ENCODE measurements at places on chromosomes 7 and 10.

DNA sequence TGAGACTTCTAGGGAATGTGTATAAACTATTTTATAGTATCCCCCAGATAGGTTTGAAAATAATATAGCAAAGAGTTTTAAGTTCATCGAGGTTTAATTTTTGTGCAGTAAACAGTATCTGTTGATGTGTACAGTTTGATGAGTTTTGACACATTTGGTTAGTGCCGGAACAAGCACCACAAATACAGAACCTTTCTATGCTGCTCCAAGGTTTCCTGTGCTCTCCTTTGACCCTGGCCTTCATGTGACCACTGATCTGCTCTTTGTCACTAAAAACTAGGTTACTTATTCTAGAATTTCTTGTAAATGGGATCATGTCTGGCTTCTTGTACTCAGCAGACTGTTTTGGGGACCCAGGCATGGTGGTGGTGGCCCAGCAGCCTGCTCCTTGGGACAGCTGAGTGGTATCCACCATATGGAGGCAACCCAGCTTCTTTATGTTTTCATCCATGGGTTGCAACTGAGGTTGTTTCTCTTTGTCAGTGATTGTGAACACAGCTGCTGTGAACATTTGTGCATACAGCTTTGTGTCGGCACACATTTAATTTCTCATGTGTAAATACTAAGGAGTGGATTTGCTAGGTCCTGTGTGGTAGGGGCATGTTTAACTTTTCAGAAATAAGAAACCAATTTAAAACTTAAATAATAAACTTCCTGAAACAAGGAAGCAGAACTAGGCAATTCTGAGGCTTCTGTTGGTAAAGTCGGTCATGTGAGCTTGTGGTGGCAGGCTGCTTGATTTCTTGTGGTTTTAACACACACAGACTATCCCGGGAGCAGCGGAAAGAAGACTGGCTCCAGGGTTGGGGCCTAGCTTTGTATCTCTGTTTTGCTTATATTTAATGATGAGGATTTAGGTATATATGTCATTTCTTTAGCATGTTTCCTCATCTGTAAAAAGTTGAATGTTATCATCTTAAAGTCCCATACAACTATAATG lies 219.4 kb downstream of the ABCA13 start:
- peak; percentile 19 for DNase-seq

DNA sequence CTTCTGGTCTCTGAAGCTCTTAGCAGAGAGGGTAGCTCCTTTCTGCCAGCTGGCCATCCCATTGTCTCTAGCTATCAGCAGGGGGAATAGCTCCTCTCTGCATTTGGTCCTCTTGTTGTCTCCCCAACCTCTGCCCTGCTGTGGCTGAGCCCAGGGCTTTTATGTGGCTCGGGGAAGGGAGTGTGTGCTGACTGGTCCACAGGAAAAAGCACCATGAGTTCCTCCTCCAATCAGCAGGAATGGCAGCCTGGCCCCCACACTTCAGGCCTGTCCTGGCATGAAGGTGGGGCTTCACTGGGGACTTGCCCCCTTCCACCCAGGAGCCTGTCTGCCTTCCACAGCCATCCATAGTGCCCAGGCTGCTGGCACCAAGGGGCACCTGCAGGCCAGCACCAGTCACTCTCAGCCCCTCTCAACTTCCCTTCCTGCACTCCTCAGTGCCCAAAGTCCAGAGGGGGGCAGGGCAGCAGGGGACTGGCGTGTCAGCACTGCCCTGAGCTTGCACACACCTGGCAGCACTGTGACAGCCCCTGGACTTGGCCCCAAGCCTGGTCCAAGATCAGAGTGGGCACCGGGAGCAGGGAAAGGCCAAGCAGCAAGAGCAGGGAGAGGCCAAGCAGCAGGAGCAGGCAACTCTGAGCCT lies 36.2 kb downstream of the NOLC1 start:
- no peak for DNase-seq

- DNase-seq = no peak
Measured at GRCh38 chr10:91520661-91521060, 110.5 kb downstream of the HECTD2 start.

- DNase-seq = no peak
Measured at GRCh38 chr7:157497744-157498651, 161.2 kb downstream of the DNAJB6 start.

- DNase-seq = no peak
Measured at GRCh38 chr7:131932271-131932670, 375.8 kb upstream of the PODXL start.

- DNase-seq = no peak
Measured at GRCh38 chr10:104957178-104957841, 316.2 kb downstream of the SORCS3 start.

DNA sequence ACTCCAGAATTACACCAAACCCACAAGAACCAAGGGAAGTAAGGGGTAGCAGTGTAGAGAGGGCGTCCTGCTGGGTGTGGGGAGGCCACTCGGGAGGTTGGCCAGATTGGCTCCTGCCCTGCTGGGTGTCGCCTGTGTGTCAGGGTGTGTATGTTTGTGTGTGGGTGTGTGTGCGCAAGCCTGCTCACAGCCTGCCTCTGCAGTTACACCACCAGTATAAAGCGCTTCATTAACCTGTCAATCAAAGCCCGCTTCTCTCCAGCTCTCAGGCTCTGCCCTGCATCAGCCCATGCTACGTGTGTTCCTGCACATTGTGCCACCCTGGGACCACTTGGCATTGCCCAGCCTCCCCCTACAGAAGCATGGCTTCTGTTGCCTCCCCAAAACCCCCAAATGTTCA lies 83.3 kb upstream of the PAX2 start:
- DNase-seq = no peak

- no peak for DNase-seq
Measured at GRCh38 chr10:72616716-72617115, 9.2 kb downstream of the MICU1 start.

DNA sequence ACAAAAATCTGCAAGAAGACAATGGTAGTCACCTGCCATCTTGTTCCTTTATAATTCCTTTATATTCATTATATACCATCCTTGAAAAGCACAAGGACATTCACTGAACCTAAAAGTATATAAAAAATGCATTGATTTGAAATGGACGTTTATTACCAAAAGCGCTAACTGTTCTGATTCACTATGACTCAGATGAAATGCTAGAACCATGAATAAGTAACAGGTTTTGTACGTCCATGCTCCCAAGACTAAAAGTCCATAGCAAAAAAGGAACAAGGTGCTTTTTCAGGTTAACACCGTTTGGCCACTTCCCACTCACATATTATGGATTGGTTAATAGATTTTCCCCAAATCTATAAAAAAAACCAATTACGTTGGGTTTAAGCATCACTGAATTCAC lies 109.4 kb downstream of the PPP1R17 start:
- no peak for DNase-seq

- DNase-seq = no peak
Measured at GRCh38 chr10:9302140-9302746, 1247.8 kb downstream of the GATA3 start.

DNA sequence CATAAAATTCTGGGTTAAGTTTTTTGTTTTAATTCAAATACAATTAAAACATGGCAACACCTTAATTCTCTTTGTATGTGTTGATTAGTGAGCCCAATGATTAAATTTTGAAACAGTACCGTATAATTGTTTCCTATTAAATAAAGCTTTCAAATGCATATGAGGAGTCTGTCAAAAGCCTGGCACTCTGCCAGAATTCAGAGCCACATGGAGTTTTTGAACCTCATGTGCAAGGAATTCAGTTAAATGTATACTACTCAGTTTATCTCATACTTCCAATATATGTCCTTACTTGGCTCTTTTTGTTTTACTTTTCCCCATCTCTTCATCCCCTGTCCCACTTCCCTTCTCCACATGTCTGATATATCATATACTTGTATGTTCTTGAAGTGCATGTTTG lies 165.6 kb upstream of the FAM3C start:
- no peak for DNase-seq

- DNase-seq = no peak
Measured at GRCh38 chr10:44278837-44279324, 106.0 kb downstream of the CXCL12 start.

DNA sequence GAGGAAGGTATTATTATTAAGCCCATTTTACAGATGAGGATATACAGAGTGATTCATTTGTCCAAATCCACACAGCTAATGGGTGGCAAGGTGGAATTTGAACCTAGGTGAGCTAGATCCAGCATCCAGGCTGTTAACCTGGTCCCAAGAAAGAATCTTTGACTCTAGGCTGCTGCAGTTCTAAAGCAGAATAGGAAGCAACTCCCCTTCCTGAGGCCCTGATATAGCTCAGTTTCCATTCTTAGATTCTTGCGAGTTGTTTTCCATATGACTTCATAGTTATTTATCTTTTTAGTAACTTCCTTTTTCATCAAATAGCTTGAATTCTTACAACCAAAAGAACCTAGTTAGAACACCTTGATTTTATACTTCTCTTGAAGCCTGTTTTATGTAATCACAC lies 24.1 kb upstream of the ZC3HAV1L start:
- no peak for DNase-seq

GRCh38 chr10:114523876-114524275 lies 119.6 kb upstream of the AFAP1L2 start:
- DNase-seq = no peak

GRCh38 chr7:19061331-19061730 lies 56.1 kb downstream of the TWIST1 start:
- DNase-seq = no peak

GRCh38 chr10:46052791-46053375 lies 6.8 kb upstream of the MSMB start:
- no peak for DNase-seq

DNA sequence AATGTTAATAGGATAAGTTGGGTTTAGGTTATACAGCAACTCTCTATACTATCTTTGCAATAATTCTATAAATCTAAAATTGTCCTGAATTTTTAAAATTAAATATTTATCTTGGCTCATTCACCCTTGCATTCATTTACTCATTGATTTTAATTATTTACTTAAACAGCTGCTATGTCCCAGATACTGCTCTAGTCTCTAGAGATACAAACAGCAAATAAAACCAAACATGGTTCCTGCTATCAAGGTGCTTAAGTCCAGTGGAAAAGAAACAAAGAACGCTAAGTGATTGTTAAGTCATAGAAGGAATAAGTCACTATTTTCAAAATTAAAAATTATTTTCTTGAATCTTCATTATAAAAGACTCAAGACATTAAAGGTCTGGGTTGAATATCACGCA lies 29.9 kb upstream of the MAT1A start:
- DNase-seq = no peak

- no peak for DNase-seq
Measured at GRCh38 chr7:16801111-16801542, 3.7 kb downstream of the AGR2 start.

DNA sequence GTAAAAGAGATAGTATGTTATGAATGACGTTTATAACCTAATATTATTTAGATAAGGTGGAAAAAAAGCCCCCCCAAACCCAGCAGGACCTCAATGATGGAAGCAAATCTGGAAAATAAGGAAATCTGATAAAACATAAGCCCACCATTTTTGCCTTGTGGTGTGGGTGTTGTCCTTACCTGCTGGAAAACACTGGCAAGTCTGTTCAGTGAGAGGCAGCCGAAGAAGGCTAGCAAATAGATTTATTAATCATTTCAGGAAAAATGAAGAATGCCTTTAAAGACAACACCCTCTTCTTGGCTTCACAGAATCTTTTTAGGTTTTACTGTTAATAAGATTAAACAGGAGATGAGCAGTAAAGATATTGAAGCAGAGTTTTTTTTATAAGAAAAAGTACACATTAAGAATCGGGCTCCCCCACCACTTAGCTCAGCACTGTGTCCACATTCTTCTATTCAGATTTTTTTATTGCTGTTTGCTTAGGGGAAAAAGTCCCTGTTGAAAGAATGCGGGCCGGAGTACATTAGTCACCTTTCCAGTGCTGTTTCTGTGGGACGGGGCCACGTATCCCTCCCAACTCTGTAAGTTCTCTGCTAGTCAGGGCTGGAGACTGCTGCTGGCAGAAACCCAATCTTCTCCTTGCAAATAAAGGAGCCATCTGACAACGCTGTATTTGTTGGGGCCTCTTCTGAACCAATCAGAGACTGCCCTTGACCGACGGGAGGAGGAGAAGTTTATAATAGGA lies 104.1 kb downstream of the EVX1 start:
- no peak for DNase-seq

DNA sequence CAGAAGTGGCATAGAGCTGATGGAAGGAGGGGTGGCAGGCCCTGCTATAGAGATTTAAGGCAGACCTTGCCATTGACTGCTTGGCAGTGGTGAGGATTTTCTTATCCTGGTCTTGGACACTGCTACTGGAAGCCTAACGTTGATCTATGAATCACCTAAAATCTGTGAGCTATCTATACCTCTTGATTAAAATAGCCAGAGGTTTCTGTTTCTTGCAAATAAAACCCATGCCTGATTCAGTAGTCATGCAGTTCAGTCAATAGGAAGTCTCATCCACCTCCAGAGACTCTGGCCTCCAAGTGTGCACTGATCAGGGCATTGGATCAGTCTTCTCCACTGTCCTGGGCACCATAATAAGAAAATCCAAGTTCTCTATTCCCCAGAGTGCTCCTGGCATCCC lies 286.5 kb downstream of the PTEN start:
- DNase-seq = no peak

- DNase-seq = no peak
Measured at GRCh38 chr7:108313086-108313485, 143.2 kb downstream of the NRCAM start.

DNA sequence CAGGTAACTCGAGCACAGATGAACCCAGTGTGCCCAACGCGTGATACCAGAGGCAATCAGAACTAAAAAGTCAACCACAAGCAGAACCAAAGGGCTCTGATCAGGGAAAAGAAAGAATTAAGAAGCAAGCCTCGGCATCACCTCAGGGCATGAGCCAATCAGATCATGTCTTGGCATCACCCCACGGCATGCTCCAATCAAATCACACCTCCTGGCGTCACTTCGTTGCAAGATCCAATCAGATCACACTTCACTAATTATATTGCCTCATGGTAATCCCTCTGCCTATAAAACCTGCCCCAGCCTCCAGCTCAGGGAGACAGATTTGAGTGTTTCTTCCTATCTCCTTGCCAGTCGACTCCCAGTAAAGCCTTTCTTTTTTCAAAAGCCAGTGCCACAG lies 46.8 kb downstream of the TYW1B start:
- no peak for DNase-seq

DNA sequence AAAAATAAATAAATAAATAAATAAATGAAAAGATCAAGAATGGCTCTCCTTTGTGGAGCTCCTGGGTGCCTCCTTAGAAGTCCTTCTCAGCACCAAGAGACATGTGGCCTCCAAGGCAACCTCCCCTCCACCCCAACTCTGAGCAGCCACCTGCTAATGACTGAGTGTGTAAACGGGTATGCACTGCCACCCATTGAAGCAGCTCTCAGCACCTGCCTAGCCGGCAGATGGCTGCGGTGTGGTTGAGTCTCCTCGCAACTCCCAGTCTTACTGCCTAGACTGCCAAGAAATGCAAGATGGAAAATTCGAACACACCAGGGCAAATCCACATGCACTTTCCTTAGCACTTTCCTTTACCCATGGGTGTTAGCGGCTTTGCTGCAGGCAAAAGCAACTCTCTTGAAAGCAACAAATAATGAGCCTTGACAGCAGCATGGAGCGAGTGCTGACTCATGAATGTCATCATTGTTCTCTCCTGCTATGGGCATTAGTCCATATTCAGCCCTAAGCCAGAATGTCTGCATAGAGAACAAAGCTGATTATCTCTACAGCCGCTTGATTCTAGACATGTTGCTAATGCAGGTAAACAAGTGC lies 913.9 kb upstream of the AUTS2 start:
- DNase-seq = no peak
